ENCODE measurements at places on chromosomes 13 and 19. TPM values are rescaled to one million over a fixed set of nuclear protein-coding genes. Genes with fewer than 3 reads are reported as not detected.

DNA sequence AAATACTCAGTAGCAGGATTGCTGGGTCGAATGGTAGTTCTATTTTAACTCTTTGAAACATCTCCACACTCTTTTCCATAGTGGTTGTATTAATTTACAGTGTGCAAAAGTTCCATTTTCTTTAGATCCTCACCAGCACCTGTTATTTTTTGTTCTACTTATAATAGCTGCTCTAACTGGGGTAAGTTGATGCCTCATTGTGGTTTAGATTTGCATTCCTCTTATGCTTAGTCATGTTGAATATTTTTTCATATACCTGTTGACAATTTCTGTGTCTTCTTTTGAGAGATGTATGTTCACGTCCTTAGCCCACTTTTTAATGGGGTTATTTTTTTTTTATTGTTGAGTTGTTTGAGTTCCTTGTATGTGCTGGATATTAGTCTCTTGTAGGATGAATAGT, 144.6 kb downstream of the NBEA start:
- DNase-seq, result no peak

The ZNF439 gene
- 11.7 TPM for polyA plus RNA-seq

DNA sequence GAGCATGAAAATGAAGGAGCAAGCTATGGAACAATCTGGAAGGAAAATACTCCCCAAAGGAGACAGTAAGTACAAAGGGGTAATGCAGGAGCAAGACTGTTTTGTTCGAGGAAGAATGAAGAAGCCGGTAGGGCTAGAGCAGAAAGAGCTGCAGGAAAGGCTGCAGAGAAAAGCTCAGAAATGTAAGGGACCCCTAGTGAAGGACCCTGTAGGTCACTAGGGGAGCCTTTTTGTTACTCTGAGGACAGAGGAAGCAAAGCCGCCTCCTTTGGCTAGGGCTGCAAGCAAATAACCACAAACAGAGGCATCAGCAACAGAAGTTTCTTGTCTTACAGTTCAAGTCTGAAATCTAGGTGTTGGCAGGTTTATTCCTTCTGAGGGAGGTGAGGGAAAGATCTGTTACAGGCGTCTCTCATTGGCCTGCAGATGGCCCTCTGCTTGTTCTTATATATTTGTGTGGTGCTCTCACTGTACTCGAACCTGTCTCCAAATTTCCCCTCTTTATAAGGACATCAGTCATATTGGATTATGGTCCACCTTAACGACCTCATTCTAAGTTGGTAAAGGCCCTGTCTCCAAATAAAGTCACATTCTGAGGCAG, 362.3 kb downstream of the COG6 start:
- DNase-seq, result no peak

The CDC37 gene
- polyA plus RNA-seq, result 109 TPM

The ZNF578 gene
- 3.1 TPM for polyA plus RNA-seq

The TRIM28 gene
- polyA plus RNA-seq, result 356 TPM

DNA sequence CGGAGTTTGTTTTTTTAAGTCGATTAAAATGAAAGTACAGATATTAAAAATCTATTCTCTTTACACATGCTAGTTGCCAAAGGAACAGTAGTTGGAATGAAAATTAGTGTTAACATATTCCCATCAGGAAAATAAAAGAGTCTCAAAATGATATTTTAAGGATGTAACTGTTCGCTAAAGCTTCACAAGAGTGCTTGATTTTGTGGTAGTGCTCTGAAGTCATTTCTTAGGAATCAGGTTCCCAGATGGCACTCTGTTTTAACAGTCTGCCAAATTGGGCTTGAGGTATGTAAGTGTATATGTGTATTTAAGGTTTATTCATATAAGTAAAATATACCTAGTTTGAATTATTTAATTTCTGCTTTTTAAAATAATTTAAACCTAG, 128.8 kb downstream of the LMO7 start:
- no peak for DNase-seq

GRCh38 chr13:105972811-105973590, 562.5 kb downstream of the EFNB2 start:
- DNase-seq, result no peak

The CFAP97D2 gene
- not detected for polyA plus RNA-seq

The PEAK3 gene
- not detected for polyA plus RNA-seq

The SYNGR4 gene
- not detected for polyA plus RNA-seq

GRCh38 chr19:41363371-41363752, 587 bp downstream of the B9D2 start:
- no peak for DNase-seq

GRCh38 chr13:83221813-83222241, 660.4 kb downstream of the SLITRK1 start:
- DNase-seq, result no peak

- DNase-seq, result no peak
Measured at GRCh38 chr19:56942756-56943155, 102.2 kb upstream of the PEG3 start.

Measured in muscle of arm (tissue), 14 donors.